Calu3 (cell line): ENCODE measurements at places on chromosomes 16 and 17.

DNA sequence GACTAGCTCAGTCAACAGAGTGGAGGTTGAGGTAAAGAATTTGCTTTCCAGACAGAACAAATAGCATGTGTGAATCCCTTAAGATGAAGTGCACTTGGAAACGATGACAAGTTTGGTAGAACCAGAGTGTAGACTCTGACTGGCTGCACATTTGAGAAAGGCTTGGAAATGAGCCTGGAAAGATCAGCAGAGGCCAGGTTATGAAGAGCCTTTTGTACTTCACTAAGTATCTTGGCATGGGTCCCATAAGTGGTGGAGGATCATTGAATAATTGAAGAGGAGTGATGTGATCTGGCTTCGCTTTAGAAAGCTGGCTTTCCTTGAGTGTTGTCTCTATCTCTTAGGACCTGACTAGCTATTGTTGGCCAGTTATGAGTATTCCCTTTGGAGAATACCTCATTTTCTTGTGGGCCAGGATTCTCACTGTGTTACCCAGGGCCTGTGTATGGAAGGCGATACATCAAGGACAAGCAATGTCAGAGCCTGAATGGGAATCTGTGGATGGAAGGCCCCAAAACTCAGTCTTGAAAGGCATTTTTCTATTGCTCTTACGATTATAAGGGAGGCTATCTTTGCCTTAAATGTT, 329.8 kb downstream of the UTP18 start:
- no peak for DNase-seq

GRCh38 chr17:40454613-40454995, 11.4 kb downstream of the IGFBP4 start:
- no peak for DNase-seq

- DNase-seq = no peak
Observed at GRCh38 chr16:2088759-2089358, 41.1 kb downstream of the TSC2 start.

DNA sequence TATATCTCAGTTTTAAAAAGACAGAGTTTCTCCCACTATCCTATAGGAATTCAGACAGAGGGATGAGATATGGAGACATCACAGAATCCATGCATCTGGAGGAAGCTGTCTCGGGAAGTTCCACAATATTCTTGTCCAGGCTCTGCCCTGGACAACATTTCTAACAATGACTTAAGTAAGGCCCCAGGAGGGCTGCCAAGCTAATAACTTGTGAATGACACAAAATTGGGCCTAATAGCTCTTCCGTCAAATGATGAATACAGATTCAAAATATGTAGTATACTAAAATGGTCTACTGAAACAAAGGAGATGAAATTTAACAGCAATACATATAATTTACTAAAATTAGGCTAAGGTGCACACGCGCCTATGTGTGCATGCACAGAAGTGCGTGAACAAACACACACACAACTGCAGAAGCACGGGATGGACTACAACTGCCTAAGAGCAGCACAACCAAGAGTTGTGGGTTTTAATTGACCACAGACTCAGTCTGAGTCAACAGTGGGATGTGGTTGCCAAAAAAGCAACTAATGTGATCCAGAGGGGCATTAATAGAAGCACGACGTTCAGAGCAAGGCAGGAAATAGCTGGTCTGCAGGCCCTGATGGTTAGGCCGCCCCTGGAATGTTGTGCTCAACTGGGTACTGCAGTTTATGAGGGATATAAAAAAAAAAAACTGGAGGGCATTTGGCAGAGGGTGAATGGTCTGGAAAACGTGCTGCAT, 26.3 kb upstream of the HS3ST2 start:
- peak; percentile 16 for DNase-seq

- no peak for DNase-seq
Observed at GRCh38 chr16:88872650-88873331, 6.3 kb upstream of the PABPN1L start.

DNA sequence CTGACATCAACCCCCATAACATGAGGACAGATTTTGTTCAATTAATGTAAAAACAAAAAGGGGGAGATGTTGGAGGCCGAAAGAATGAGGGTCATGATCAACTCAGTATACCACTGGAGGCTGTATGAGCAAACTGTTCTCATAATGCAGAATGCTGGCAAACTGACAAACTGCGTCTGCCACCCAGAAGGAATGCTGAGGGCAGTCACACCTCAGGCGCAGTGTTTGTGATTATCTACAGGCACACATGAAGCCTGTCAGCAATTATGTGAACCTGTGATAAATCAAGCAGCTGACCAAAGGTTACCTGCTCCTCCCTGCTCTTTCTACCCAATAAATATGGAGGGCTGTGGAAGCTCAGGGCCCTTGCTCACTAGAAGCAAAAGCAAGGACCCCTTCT, 27.3 kb downstream of the CD300LG start:
- no peak for DNase-seq

GRCh38 chr17:62819511-62820221, 11.6 kb upstream of the MARCHF10 start:
- DNase-seq = peak; percentile 49

DNA sequence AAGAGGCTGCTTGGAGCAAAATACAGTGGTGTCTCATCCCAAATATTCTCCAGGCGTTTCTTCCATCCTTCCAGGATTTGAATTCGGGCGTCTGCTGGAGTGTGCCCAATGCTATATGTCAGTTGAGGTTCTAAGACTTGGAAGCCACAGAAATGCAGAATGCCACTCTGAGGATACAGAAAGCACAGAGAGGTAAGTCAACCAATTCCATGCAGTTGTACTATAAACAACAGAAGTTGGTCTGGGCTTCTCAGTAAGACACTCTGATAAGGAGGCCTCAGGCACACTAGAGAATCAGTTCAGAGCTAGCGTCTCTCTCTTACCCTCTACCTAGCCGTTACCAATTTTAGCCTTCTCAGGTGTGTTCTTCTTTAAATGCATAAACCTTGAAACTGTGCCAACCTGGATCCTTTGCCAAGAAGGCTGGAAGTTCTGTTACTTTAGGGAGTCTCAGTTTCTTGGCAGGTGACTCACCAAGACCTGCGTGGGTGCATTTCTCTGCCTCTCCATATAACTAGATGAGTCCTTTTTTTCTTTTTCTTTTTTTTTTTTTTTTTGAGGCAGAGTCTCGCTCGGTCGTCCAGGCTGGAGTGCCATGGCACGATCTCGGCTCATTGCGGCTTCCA, 15.1 kb downstream of the NQO1 start:
- DNase-seq = peak; percentile 75

- no peak for DNase-seq
Observed at GRCh38 chr17:21201298-21201595, 12.7 kb downstream of the TMEM11 start.

DNA sequence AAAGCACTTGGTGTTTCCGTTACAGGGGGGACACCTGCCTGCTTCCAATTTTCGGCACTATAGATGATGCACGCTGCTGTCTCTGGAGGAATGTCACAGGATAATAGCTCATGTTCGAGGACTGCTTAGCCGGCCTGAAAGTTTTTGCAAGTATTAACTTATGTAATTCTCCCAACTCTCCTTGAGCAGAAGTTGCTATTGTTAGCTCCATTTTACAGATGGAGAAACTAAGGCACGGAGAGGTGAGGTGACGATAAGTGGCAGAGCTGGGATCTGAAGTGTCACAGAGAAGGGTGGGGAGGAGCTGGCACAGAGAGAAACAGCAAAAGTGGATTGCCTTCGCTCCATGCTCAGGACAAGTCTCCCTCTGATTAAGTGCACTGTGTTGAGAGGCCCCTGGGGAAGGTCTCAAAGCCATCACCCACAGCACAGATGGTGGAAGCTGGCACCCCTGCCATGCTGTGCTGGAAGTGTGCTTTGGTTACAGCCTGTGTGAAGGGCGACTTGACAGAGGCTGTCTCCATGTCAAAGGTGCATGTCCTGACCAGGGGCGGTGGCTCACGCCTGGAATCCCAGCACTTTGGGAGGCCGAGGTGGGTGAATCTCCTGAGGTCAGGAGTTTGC, 40.8 kb upstream of the MEAK7 start:
- DNase-seq = no peak

DNA sequence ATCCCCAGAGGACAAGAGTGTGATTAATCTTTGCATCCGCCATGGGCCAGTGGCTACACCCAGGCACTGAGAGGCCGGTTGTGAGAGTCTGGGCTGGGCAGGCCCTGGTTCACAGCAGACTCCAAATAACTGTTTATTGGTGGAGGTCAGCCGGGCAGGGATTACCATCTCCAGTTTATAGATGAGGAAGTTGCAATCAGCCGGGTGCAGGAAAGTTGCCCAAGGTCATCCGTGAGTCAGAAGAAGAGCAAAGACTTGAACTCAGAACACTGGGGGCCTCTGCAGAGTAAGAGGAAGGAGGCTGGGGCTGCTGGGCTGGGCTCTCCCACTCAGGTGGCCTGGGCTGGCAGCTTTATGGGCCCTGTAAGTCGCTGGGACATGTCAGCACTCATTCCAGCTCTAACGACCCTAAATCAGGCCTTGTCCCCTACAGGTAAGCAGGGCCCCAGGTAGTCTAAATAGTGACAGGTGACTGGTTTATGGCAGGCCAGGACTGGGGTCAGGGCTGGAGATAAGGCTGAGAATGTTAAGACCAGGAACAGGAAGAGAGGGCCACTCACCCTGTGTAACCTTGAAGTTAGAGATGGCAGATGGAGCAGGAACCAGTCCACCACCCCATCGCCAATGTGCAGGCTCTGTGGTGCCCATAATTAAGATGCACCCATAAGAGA, 2.1 kb upstream of the CA4 start:
- DNase-seq = no peak

DNA sequence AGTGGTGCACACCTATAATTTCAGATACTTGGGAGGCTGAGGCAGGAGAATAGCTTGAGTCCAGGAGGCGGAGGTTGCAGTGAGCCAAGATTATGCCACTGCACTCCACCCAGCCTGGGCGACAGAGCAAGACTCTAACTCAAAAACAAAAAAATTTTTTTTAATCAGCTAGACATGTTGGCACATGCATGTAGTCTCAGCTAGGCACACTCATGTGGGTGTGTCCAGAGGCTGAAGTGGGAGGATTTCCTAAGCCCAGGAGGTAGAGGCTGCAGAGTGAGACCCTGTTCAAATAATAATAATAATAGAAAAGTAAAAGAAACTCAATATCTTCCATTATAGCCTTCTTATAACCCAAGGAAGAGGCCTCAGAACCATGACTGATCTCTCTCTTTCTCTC, 11.5 kb upstream of the ARHGAP17 start:
- no peak for DNase-seq

GRCh38 chr16:52439171-52439701, 107.7 kb downstream of the TOX3 start:
- no peak for DNase-seq

- no peak for DNase-seq
Observed at GRCh38 chr16:49585143-49585832, 211.7 kb downstream of the C16orf78 start.
